ENCODE measurements at places on chromosomes 3 and 15.
A peak's percentile ranks its signal among the peaks of the same experiment; 100 is the strongest.

DNA sequence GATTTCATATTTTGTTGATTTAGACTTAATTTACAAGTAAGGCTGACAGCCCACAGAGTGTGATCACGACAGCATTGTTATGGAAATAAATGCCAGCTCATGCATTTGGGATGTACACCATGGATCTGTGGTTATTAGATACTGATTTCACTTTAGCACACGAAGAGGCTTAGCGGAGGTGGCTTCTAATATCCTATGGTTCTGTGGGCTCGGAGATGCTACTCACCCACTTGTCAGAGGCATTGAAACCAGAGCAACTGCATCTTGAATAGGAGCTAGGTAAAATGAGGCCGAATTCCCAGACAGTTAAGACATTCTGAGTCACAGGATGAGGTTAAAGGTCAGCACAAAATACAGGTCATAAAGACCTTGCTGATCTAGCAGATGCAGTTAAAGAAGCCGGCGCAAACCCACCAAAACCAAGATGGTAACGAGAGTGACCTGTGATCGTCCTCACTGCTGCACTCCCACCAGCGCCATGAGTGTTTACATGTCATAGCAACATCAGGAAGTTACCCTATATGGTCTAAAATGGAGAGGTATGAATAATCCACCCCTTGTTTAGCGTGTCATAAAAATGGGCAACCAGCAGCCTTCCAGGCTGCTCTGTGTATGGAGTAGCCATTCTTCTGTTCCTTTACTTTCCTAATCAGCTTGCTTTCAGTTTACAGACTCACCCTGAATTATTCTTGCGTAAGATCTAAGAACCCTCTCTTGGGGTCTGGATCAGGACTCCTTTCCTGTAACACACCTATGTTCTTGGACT is 117.5 kb downstream of the PGPEP1L start:
- no peak for DNase-seq

DNA sequence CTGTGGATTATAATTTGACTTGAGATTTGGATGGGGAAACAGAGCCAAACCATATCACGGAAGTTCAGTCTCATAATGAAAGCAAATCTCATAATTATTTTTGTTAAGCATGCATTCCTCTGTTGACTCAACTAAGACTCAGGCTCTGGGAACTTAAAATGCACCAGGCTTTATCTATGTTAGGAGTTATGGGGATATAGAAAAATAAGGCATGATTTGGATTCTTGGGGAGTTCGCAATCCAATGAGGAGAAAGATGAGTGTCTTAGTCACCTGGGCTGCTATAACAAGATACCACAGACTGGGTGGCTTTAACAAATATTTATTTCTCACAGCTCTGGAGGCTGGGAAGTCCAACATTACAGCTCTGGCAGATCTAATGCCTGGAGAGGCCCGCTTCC is 89.4 kb upstream of the TJP1 start:
- no peak for DNase-seq

DNA sequence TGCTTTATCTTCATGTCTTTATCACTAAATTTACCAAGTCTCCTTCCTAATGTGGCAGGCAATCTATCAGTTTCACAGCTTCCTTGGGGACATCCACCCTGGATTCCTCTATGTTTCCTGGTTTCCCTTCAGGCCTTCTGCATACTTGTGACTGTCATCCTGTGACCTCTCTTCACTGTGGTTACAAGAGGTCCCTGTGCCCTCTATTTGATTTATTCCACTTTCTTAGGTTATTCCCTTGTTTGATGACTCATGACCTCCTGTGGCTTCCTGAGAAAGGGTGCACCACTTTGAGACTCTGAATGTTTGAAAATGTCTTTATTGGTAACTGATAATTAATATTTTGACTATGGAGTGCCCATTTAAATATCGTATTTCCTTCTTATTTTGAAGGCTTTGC is 60.5 kb upstream of the KY start:
- no peak for DNase-seq

GRCh38 chr3:105527949-105528348 is 161.2 kb downstream of the ALCAM start:
- DNase-seq = peak; percentile 60

GRCh38 chr15:70226337-70226980 is 128.7 kb upstream of the TLE3 start:
- peak; percentile 37 for DNase-seq

- DNase-seq = no peak
Observed at GRCh38 chr3:90092994-90093393, 985.6 kb downstream of the EPHA3 start.

- no peak for DNase-seq
Observed at GRCh38 chr3:159130108-159130507, 328.3 kb downstream of the MFSD1 start.

GRCh38 chr3:114218006-114218405 is 19.4 kb downstream of the ZNF80 start:
- no peak for DNase-seq

- no peak for DNase-seq
Observed at GRCh38 chr3:156433138-156433537, 121.8 kb downstream of the SSR3 start.

DNA sequence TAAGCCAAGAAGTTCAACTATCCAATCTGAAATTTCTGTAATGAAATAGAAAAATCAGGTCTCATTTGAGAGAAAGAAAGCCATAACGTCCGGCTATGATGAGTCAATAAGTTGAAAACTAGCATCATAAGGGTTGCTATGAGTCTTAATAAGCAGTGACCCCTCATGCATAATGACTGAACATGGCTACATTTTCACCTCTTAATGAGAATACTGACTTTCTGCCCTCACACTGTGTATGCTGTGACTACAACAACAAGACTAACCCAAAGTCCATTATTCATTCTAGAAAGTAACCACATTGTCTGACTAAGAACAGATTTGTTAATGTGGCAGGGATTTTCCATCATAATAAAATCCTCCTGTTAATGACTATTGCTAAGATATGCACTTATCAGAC is 884.0 kb upstream of the CADM2 start:
- DNase-seq = no peak

GRCh38 chr15:59892985-59893384 is 111.1 kb upstream of the FOXB1 start:
- DNase-seq = no peak

DNA sequence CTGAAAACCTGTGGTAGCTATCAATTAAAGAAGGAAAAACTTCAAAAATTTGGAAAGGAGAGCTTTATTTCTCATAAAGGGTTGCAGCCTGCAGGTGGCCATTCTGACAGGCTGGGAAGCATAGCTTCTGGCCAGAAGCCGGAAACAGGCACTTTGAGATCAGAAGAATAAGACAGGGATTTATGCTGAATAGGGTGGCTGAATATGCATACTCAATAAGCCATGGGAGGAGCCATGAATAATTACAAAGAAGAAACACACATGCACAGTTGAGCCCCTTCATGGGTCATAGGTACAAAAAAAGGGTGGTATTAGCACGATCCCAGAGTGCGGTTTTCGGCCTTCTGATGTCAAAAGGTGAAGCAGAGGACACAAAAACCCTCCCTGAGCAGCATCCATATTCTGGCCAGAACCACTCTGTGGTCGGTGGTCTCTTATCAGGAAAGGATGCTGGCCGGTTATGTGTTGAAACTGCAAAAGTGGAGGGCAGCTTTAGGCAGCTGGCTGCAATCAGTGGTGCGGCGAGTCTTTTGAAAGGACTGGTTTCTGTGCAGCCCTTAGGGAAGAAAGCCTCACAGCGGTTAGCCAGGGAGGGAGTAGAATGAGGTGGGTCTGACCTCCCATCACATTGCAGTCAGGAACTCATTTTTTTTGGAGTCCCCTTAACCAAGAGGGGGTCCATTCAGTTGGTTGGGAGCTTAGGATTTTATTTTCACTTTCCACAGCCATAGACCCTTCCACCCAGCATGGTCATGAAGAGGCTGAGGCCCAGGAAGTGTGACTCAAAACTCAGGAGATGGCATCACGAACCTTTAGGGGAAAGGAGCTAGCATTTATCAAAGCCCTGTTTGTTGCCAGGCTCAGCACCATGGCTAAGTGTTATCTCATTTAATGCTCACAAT is 34.7 kb upstream of the CCDC174 start:
- no peak for DNase-seq

- DNase-seq = no peak
Observed at GRCh38 chr3:176395240-176395639, 802.0 kb downstream of the TBL1XR1 start.

DNA sequence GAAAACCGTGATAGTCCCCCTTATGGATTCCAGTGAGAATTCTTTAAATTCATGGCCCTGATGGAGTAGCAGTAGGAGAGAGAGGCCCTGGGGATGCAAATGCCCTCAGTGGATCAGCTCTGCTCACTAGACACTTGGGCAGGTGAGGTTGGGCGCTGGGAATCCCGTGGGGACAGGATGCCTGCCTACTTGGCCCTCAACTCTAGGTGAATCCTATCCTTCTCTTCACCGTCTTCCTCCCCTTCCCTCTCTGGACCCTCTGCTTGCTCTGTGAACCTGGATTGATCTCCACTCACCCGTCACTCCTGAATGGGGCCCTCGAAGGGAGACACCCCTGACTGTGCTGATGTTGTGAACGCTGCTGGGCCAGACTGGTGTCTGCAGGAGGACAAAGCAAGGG is 77.4 kb downstream of the SEC22A start:
- DNase-seq = no peak

DNA sequence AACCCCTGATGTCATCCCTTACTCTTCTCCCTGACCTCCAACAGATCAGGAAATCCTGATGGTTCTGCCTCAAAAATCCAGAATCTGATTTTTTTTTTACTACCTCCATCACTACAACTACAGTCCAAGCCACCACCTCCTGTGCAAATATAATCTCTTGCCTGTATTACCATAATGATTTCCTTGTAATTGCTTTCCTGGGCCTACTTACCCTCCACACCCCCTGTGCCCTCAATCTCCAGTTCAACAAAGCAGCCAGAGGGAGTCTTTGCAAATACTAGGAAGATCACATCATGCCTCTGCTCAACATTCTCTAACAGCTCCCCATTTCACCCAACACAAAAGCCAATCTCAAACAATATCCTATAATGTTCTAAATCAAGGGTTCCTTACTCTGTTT is 159.9 kb downstream of the FMN1 start:
- DNase-seq = no peak

DNA sequence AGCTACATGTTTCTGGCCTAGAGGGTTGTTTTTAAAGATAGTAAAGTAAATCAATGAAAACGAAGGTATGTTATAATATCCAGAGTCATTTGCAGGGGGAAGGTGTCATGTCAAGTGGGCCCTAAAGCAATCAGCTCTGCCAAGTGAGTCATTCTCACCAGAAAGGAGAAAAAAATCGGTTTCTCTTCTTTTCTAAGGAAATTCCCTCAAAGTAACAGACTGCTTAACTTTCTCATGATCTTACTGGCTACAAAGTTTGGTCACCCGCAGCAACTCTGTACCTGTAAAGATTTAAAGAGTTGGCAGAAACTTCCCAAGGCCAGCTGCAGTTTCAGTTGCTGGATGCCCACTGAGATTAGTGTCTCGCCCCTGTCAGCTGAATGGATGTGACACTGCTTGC is 5.5 kb upstream of the FSIP1 start:
- DNase-seq = no peak

DNA sequence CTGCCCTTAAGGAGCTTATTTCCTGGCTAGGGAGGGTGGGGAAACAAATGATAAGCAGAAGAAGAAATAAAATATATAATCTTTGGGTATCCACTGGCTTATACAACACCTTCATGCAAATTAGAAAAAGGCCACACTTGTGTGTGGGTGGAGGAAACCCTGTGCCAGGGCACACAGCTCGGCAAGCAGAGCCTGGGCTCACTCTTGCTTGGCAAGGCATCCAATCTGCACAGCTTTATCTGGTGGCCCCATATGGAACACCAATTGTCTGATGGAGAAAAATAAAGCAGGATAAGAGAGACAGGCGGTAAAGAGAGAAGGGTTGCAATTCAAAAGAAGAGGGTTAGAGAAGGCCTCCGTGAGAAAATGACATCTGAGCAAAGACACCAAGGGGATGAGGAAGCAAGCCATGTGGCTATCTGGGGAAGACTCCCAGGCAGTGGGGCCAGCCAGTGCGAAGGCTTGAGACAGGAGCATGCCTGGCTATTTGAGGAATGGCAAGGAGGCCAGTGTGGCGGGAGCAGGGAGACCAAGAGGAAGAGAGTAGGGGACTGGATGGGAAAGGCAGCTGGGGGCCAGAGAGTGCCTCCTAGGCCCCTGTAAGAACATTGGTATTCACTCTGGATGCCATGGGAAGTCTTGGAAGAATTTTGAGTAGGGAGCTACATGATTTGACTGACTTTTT is 22.5 kb upstream of the VPS8 start:
- DNase-seq = no peak

DNA sequence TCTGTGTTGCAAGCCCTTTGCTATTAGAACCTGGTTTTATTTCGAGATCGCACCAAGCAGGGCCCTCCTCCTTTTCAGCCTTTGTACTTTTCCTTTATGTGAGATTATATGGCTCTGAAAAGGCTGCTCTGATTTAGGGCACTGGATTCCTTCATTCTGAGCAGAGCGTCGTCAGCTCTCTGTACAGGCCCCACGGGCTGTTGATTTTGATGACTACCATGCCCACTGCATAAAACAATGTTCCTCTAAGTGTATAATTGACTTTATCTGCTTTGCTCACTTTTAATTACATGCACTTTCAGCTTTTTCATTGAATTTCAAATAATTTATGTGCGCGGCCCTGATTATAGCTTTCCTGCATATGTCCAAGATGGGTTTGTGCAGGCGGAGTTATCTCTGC is 4.4 kb upstream of the PSMD6 start:
- DNase-seq = no peak

GRCh38 chr3:138089091-138089490 is 26.3 kb downstream of the DZIP1L start:
- no peak for DNase-seq

GRCh38 chr3:87272718-87273341 is 3.6 kb downstream of the POU1F1 start:
- DNase-seq = no peak

- no peak for DNase-seq
Observed at GRCh38 chr15:73346735-73347312, 21.9 kb downstream of the HCN4 start.

GRCh38 chr3:65814845-65815578 is 223.7 kb downstream of the MAGI1 start:
- no peak for DNase-seq

DNA sequence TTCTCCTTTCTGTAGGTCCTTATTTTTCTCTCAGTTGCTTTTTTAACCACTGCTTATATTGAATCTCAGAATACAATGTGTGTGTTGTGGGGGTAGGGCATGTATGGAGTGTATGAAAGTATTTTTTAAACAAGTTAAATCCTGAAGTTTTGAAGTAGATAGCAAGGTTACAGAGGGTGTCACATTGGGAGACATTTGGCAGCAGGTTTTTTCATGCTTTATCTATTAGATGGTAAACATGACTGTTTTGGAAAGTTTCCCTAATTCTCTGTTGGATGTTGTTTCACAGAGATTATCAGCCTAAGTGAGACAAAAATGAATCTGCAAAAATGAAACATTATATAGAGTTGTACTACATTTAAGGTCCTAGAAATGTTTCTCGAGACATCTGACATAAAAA is 190.6 kb upstream of the ARPP21 start:
- DNase-seq = no peak

All from NCI-H1436 (cell line).